Right lobe of liver (tissue), 6 donors: ENCODE measurements at places on chromosomes 4 and X. TPM values are rescaled to one million over a fixed set of nuclear protein-coding genes. Genes with fewer than 3 reads are reported as not detected.

DNA sequence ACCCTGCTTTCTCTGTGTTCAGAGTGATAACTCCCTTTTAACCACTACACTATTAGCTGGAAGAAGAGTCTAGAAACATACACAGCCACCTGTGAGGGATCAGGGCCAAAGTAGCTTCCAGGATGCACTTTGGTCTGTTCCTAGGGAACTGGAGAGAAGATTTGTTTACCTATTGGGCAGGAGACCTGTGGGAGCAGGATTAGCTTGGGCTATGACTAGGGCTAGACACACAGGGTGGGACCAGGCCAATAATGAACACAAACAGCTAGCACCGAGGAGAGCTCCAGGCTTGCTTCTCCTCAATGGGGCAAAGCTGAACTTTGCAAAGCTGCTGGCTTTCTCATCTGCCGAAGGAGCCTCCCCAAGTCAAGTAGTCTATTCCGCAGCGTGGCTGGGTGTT lies 24.4 kb upstream of the MAP7D3 start:
- no peak overlapping the region for H3K27ac ChIP-seq
- peak; percentile 28 for DNase-seq
- no peaks in the 10 kb centered on the region for H3K27me3 ChIP-seq

Gene GPR34
- total RNA-seq = 3.2 TPM

DNA sequence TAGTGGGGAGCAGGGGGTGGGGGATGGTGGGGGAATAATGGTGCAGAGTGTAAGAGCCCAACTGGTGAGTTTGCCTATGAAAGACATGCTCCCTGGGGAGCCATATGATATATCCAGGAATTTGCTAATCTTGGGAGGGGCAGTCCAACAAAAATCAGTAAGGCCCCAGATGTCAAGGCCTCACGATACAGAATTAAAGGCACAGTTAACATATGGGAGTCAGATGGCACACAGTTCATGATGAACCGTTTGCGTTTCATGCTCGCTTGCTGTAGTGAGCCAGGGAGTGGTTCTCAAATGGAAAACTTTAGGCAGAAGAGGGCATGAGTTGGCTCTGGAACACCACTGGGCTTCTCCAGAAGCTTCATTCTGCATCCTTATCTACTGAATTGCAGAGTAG lies 33.9 kb upstream of the VCX2 start:
- H3K27me3 ChIP-seq = no peaks in the 10 kb centered on the region
- H3K36me3 ChIP-seq = no peaks in the 10 kb centered on the region
- H3K4me1 ChIP-seq = no peaks in the 10 kb centered on the region
- DNase-seq = no peak
- no peak overlapping the region for H3K4me3 ChIP-seq

GRCh38 chrX:9340598-9341290 lies 124.1 kb upstream of the TBL1X start:
- H3K36me3 ChIP-seq = no peaks in the 10 kb centered on the region
- no peaks in the 10 kb centered on the region for H3K27me3 ChIP-seq
- DNase-seq = no peak
- H3K27ac ChIP-seq = peak overlapping the region; percentile 62
- peak overlapping the region; percentile 31 for H3K4me3 ChIP-seq
